Occipital lobe (tissue), 3 donors: ENCODE measurements at places on chromosomes 11 and 22.

GRCh38 chr22:37601540-37602442 lies 6.8 kb upstream of the GGA1 start:
- DNase-seq: no peak

- DNase-seq: no peak
Measured at GRCh38 chr11:9145283-9145682, 53.9 kb upstream of the SCUBE2 start.

DNA sequence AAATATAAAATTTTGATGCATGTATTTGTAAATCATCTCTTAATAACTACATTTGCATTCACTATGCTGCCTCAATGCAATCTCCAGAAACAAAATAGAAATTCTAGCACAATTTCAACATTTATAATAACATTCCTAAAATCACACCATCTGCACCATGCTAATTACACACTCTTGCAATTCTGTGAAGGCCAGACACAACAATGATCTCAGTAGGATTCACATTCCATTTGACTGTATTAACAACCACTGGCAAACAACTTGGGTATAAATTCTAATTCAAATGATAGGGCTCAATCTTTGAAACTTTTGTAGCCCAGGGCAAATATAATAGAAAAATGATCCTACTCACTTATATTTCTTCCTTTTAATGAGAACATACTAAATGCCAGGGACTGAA lies 25.9 kb downstream of the RAB6A start:
- DNase-seq: no peak

- DNase-seq: no peak
Measured at GRCh38 chr11:26675233-26675928, 46.5 kb downstream of the SLC5A12 start.

DNA sequence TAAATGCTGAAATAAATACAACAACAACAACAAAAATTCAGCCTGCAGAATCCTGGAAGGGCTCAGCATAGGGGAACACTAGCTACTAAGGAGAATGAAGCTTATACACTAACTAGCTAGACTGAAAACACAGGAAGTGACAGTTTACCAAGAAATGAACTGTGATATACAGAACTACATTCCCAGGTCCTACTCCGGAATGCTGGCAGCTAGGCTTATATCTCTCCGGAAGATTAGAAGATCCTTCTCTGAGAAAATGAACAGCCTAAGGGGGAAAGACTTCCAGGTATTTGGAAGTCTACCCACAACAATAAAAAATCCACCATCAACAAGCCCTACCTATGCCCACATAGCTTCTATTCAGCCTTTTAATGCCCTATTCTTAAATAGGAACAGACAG lies 31.0 kb downstream of the CCDC34 start:
- no peak for DNase-seq

DNA sequence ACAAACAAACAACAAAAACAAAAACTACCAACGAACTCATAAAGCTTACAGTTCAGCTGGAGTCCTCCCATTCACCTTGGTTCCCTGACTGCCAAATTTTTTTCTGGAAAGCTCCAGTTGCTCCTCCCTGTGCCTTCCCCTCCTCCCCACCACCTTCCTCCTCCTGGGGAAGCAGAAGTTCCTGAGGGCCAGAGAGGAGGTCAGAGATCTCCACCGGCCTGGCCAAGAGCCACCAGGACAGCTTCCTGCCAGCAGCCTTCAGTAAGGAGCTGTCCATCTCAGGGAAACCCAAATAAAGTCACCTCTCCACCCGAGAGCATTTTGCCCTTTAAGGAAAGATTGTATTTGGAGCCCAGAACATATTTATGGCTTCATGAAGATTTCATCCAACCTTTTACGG lies 20.0 kb downstream of the APLNR start:
- no peak for DNase-seq

DNA sequence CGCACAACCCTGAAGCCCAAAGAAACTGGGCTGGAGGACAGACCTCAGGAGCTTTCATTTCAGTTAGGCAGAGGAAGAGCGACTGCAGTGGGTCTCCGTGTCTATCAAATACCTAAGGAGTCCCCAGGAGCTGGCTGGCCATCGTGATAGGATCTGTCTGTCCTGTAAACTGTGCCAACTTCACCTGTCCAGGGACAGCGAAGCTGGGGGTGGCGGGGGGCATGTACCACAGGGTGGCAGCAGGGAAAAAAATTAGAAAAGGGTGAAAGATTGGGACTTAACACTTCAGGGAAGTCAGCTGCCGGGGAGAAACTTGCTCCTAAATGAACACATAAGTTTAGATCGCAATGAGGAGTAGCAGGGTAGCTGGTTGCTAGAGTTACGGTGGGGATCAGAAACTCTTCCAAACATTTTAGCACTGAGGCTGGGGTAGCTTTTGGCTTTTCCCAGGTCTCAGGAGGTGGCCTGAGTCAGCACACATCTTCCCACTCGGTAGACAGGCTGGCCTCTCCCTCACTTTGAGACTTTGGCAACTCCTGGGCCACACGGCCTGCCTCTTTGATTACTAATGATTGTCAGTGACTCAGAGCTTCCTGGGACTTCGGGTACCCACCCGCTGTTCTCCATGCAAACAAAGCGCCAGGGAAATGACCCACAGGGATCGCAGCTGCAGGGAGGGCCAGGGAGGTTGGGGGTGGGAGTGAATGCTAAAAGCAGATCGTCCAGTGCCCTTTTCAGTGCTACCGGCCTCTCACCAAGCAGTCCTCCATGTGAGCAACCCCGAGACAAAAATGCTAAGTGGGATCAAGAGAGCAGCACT lies 2.9 kb upstream of the MTFP1 start:
- peak; percentile 72 for DNase-seq

DNA sequence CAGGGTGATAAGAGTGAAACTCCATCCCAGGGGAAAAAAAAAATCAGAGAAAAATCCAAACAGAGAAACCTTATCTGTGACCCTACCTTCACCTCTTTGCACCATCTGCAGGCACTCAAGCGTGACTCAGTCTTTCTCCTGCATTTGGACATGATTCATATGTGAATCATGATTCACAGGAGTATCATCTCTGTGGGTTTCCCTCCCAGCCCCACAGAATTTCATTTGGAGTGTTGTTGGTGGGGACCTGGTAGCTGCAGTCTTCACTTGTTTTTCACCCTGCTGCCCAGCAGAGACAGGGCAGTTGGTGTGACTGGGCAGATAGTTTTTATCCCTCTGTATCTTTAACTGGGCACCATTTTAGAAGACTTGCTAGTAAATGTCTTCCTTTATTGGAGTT lies 75.7 kb downstream of the DEPDC5 start:
- DNase-seq: no peak

DNA sequence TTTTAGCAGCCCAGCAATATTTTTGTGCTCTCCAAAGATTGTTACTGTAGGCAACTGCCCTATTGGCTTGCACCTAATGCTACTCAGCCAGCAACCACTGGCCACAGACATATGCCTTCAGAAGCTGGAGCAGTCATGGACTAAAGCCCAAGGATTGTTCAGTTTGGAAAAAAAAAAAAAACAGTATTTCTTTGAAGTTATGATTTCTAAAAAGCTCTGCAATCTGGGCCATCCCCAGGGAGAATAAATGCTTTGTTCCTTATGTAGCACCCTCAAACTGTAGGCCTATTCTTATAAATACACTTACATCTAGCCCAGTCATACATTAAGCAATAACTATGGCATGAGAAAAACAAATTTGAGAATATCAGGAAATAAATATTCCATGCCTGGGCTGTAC lies 2190.5 kb upstream of the RAG2 start:
- no peak for DNase-seq

- DNase-seq: no peak
Measured at GRCh38 chr11:35334385-35335090, 84.8 kb downstream of the SLC1A2 start.

- no peak for DNase-seq
Measured at GRCh38 chr22:24265734-24266133, 4.9 kb upstream of the SPECC1L start.

DNA sequence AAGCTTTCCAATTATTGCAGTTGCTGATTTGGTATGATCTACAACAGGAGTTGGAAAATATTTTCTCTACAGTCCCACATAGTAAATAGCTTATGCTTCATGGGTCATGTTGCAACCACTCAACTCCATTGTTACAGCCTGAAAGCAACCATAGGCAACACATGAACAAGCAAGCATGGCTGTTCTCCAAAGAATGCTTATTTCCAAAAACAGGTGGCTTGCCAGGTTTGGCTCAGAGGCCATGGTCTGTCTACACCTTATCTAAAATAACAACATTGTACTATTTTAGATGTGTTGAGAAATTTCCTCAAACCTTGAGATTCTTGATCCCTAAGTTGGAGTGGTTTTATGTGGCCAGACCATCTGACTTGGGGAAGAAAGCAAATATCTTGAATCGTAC lies 153.9 kb upstream of the MPPED2 start:
- DNase-seq: no peak

DNA sequence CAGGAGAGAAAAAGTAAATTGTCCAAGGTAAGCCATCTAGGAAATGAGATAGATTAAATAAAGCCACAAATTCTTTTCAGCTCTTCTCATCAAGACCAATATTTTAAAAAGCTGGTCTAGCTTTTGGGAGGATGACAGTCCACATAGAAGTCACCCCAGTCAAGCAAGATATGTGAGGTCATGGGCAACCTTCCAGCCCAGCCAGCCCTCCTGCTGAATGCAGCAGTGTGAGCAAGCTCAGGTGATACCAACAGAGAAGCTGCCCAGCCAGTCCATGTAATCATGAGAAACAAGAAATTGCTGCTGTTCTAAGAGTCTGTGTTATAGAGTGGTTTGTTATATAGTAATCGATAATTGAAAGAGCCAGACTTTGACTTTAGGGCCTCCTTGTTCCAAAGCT lies 28.7 kb downstream of the KCNE3 start:
- DNase-seq: no peak

DNA sequence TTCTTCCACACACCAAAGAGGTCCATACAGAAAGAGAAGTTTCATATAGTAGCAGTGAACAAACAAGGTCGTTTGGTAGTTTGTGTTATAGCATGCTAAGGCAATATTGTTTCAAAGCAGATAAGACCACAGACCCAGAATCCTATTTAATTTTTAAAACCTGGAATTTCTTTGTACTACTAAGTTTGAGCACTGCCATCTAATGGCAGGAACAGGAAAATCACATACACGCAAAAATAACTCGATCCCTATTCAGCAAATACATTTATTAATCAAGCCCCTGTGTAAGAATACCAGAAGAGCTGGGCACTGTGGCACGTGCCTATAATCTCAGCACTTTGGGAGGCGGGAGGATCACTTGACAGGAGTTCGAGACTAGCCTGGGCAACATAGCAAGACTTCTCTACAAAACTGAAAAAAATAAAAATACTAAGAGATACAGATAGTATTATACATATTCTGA lies 2.9 kb upstream of the BTBD10 start:
- no peak for DNase-seq

DNA sequence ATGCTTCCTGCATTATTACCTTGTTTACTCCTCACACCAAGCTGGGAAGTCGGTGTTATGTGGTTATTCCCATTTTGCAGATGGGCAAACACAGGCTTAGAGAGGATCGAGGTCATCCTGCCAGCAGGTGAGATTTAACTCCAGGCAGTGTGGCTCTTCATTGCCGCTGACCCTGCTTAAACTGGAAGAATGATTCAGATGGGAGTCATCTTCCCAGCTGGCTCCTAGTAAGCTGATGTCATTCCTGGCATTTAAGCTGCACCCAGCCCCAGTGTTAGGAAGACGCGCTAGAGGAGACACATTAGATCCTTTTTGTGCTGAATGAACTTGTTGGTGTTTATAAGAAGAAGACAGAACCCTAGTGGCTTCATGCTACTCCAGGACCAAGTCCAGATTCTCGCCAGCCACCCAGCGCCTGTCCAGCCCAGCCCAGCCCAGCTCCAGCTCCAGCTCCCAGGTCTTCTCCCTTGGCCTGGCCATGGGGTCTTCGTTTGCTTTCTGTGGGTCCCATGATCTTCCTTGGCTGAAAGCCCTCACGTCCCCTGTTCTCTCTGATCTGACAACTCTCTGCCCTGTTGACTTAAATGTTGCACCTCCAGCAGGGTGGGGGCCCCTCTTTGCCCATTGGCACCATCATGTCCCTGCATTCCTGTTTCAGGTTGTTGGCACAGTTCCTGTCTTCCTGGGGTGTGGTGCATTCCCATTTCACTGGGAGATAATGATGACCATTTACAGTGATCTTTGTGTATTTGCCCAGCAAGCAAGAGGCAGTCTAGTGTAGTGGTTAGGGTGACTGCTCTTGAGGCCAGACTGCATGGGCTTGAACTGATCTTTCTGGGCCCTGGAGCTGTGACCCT lies 13.6 kb downstream of the PARVB start:
- DNase-seq: no peak

DNA sequence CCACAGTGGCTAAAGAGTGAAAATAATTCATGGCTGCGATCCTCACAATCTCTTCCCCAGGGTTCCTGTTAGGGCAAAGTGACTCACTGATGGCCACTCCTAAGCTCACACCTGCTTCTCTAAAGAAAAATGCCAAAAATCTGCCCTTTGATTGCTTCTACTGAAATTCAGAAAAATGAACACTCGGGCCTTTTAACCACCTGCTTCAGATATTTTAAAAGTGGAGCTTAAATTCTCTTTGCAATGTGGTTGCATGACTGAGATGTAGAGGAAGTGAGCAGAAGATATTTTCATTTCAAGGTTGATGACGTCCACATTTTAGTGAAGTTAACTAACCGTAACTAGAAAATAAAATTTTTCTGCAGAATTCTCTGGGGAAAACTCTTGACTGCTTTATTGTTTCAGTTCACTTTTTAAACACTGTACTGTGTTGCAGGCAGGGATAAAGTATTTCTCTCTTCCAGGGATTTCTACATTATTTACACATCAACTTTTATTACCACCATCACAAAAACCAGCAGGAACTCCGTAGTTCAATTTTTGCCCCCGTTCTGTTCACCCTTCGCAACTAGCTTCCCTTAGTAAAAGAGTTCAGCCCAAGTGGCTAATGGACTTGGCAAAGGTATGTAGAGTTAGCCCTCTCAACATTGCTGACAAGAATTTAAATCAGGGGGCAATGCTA lies 8.5 kb downstream of the RAB30 start:
- DNase-seq: no peak

- no peak for DNase-seq
Measured at GRCh38 chr11:13229136-13229535, 48.5 kb upstream of the BMAL1 start.

GRCh38 chr11:125952559-125952958 lies 6.7 kb downstream of the VSIG10L2 start:
- no peak for DNase-seq

DNA sequence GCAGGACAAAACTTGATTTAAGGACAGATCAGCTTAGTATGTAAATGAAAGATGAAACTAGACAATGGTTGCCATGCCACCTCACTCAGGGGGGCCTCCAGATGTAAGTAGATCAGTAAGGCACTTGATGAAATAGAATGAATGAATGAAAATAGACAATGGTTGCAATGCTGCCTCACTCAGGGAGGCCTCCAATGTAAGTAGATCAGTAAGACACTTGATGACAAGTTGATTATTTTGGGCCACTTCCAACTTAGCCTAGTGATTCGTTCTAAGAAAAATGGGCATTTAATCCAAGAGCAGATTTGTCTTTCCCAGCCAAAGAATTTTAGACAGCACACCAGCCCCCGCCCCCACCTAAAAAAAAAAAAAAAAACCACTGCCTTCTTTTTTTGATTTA lies 19.2 kb upstream of the SLC5A12 start:
- no peak for DNase-seq
